HCEC 1CT (cell line): ENCODE measurements at places on chromosomes 2 and 18.

- DNase-seq = no peak
Measured at GRCh38 chr2:46003903-46004473, 293.2 kb upstream of the EPAS1 start.

GRCh38 chr18:77148289-77148688, 15.7 kb upstream of the MBP start:
- no peak for DNase-seq

DNA sequence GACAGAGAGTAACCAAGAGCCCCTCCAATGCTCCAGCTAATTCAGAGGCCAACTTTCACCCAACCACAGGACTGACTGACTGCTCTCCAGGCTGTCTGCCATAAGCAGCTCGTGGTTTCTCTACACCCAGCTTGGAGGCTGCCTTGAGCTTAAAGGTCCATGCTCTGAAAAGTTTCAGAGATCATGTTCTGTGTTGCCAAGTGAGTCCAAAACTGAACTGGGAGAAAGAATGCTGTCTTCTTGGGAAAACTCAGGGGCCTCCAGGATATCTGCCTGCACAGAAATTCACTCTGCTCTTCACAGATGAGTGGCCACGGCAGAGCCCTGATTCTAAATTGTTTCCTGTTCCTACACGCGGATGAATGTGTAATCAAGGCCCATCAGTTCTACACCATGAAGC, 51.1 kb downstream of the LPIN2 start:
- DNase-seq = no peak

- DNase-seq = no peak
Measured at GRCh38 chr2:221555494-221555846, 16.6 kb downstream of the EPHA4 start.

DNA sequence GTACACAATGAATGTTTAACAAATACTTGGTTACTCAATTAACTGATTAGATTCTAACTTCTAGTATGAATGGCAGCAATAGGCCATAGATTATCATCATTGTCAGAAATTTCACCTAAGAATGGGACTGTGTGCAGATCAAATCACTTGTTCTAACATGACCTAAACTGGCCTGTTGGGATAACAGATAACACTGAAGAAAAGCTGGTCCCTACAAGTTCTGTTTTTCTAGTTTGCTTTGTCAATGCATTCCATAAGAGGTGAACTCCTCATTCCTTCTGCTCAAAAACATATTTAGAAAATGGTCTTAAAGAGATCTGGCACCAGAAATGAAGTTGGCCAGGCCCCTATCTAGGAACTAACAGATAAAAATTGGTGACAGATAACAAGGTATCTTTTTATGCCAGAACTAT, 175.4 kb downstream of the THADA start:
- DNase-seq = no peak

DNA sequence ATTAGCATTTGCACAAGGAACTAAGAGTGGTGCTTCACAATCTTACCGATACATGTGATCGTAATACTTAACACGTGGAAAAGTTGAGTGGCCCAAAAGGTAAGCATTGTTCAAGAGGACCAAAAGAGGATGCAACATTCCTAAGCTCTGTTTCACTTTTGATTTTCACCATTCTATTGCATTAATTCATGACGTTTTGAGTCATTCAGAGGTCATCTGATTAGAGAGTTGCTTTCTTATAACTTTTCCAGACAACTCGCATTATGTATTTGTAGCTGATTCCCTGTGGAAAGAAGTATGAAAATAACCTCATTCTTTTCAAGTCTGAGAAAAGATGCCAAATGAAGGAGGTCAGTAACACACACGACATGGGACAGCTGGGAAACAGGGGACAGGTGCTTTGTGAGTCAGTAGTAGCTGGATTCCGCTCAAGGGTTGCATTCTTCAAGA, 344.4 kb downstream of the RND3 start:
- peak; percentile 72 for DNase-seq

DNA sequence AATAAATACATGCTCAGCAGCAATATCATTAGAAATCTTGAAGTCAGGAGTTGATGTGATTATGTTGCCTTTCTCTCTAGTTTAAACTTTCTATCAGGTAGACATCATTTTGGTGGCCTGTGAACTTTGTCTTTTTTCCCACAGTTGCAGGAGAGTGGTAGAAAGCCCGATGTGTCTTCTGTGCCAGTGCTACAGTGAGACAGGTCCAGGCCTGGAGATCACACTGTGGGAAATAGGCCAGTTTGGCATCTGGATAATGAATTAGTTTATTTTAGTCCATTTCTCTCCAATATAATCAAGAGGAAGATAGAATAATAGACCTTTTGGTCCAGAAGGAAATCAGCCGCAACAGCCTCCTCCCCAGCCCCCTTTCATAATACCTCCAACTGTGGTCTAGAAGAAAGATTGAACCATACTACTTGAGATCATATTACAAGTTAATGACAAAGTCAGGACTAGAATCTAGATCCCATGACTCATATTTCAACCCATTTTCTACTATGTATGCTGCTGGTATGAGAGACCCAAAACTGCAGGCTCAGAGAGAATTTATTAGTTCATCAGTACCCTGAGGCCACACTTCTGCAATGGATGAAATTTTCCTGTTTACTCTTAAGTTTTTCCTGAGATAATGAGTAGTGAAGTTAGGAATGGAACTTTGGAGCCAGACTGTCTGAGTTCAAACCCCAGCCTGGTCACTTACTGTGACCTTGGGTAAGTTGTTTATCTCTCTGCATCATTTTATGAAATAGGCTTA, 20.6 kb downstream of the KCMF1 start:
- DNase-seq = peak; percentile 92

DNA sequence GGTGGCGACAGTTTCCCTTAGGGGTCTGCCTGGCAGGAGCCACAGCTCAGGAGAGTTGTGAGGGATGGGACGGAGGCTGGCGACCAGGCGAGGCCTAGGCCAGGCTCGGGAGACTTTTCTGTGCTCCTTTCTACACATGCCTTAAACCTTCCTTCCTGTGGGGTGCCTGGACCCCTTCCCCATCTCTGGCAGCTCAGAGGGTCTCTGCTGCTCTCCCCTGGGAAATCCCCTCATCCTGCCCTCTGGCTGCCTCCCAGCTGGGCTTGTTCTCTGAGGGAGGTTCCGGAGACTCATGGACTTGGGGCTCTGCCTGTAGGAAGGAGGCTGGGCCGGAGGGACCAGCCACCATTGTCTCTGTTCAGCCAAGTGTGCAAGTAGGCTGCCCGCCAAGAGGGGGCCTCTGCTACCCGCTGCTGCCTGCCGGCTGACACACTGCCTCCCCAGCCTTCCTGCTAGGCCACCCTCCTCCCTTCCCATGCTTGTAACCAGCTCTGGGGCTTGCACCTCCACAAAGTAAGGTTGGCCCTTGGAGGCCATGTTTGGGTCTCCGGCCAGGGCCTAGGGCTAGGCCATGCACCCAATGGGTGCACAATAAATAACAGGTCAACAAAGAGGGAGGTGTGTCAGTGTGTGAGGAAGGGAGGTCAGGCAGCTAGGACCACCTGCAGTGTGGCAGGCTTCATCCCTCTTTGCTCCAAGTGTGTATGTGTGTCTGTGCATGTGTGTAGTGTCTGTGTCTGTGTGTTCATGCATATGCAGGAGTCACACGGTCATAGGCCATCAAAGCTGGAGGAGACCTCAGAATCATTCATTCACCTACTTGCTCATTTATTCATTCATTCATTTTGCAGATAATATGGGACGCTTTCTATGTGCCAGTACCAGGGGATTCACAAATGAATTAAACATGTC, 28.8 kb downstream of the PSD4 start:
- no peak for DNase-seq

- DNase-seq = peak; percentile 13
Measured at GRCh38 chr2:84969511-84970209, 1.3 kb upstream of the KCMF1 start.

- DNase-seq = no peak
Measured at GRCh38 chr18:79478484-79479115, 82.9 kb downstream of the NFATC1 start.

GRCh38 chr2:177283906-177284305, 19.4 kb upstream of the NFE2L2 start:
- no peak for DNase-seq

- DNase-seq = no peak
Measured at GRCh38 chr18:22194151-22194598, 24.8 kb downstream of the GATA6 start.

GRCh38 chr2:171482308-171482707, 40.0 kb upstream of the CYBRD1 start:
- no peak for DNase-seq

- DNase-seq = peak; percentile 24
Measured at GRCh38 chr2:150473767-150474166, 13.7 kb downstream of the RND3 start.

DNA sequence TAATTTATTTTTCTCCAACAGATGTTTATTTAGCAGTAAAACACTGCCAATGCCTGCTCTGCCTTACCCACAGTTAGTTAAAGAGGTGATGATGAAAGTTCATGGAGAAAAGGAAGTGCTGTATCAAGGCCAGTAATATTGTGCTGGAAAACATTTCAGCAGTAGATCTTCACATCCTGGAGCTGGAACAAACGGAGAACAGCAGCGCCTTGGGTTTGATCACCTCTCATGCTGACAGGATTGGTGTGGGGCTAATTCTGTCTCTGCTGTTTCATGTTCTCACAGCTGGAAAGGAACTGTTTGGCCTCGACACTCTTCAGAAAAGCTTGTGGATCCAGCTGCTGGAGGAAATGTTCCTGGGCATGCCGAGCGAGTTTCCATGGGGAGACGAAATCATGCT, 61.5 kb upstream of the RPE start:
- no peak for DNase-seq

- DNase-seq = peak; percentile 58
Measured at GRCh38 chr2:224925810-224926100, 116.5 kb downstream of the DOCK10 start.

- DNase-seq = no peak
Measured at GRCh38 chr2:215436705-215437565, 1.1 kb upstream of the FN1 start.

DNA sequence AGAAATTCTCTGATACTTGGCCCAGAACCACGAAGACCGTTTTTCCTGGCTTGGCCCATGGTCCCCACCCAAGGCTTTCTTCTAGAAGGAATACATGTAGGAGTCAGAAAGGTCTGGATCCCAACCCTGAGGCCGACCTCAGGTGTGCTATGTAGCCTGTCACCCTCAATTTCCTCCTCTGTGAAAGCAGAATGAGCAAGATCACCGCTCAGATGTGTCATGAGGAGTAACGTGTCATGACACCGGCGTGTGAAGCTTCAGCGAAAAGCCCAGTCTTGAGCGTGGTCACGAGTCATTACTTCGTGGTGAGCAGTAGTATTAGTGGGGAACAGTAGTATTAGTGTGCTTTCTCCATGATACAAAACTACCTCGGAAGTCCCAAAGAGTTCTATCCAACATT, 103.4 kb downstream of the ALPK2 start:
- DNase-seq = peak; percentile 64

DNA sequence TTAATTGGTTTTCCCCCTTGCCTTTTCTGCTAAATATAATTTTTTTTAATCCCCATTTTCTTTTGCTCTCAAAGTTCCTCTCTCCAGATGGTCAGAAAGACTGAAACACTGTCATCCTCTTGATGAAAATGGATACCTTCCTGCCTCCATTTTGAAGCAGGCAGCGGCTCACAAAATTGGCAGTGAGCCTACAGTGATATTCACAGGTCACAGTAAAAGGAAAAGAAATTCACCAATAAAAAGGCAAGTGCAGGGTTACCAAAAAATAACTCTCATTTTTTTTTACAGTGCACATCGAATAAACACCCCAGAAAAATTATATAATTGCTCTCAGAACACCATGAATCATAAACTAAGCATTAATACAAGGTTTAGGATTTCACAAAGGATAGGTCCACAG, 307.5 kb downstream of the TCF4 start:
- DNase-seq = no peak

DNA sequence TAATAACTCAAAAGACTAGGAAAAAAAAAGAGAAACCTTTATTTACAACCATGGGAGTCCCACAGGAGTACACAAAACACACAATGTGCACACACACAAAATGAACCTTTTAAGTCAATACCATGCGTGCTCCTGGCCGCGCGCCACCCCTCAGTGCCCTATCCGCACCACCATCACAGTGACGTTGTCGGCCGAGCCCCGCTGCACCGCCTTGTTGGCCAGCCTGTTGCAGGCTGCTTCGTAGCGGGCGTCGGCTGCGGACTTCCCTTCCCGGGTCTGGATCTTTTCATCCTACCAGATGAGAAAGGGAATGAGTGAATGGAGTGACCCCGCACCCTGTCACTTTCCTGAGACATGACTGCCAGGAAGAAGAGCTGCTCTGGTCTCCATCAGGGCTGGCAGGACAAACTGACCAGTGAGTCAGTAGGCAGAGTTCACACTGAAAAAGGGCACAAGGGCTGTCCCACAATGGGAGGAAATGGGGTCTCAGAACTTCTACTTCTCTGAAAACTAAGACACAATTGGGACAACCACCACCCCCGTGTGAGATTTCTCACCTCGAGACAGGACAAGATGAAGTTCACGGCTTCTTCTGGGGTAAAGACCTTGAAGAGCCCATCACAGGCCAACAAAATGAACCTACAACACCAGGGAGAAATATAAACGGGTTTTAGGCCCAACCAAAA, 11.8 kb downstream of the ERFE start:
- DNase-seq = no peak

DNA sequence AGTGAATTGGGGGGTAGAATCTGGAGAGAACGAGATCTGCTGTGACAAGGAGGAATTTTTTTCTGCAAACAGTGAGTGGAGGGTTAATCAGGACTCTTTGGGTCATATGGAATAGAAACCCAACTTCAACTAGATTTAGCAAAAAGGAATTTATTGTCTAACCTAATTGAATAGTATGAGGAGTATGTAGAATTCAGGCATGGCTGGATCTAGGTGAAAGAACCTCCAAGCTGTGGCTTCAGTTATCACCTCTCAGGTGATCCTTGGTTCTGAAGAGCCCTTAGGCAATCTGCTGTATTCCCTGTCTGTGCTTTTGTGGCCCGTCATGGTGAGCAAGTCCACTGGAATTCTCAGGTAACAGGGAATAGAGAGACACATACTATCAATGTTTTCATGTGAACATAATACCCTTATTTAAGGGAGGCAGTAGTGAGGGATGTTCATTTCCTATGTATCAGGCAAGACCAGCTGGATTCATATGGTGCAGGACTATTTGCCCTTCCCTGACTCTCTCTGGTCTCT, 164.7 kb downstream of the ALPK2 start:
- DNase-seq = no peak

DNA sequence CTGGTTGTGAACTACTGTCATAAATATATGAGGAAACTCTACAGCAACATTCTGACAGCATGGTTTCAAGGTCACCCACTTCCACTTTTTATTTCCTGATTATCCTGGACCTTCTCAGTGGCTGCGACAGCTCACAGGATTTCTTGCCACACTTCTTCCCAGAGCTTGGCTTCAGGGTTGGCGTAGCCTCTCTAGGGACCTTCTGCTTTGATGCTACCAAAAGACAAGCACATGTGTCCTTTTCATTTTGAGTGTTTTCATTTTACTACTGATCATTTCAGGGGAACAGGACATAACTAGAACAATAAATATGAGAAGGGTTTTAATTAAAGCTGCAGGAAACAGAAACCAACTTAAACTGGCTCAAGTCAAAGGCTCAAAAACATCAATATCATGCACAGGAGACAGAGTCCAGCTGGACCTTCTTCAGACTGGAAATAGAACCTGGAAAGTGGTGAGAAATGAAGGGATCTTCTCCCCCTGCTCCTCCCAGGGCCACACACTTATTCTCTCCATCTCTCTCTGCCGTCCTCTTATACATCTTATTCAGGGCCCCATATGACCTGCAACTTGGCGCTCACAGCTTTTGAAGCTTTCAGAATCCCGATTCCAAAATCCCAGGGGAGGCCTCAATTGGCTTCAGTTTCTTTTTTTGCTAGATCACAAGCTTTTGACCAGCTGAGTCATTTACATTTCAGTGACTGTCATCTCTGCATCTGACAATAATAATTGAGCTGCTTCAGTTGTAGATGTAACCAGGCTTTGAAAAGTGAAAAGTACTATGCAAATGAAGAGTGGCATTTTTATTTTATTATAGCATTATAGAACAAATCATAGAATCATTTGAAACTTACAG, 9.7 kb downstream of the VIT start:
- no peak for DNase-seq
